ENCODE measurements at places on chromosomes 16 and 17.

- no peak for DNase-seq
These were observed 234.6 kb downstream of the MSI2 start for GRCh38 chr17:57490890-57491289.

- no peak for DNase-seq
These were observed 580 bp downstream of the TANC2 start for GRCh38 chr17:62966426-62967204.

DNA sequence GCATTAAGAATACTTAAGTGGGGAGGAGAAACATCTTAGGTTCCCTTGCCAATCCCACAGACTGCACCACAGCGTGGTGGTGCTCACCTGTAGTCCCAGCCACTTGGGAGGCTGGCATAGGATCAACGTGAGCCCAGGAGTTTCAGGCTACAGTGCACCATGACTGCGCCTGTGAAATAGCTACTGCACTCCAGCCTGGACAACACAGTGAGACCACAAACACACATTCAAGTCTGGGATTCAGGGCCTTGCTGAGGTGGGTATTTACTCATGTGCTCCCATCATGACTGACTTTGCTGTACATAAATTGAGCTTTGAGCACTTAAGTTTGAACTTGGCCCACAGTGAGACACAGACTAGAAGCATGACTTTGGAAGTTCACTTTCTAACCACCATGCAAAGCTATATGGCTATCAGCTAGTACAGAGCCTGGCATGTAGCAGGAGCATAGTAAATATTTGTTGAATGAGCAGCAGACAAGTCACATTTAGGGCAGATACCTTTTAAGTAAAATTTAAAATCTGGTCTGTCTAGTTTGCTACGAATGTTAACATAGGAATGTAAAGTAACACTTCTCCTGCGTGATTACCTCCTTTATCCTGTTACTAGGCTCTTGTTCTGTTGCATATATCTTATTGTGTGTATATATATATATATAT, 33.5 kb downstream of the CEP95 start:
- DNase-seq: no peak

GRCh38 chr16:51152691-51153576, 1.9 kb upstream of the SALL1 start:
- DNase-seq: no peak

- no peak for DNase-seq
These were observed 20.7 kb upstream of the IL21R start for GRCh38 chr16:27381236-27381635.

DNA sequence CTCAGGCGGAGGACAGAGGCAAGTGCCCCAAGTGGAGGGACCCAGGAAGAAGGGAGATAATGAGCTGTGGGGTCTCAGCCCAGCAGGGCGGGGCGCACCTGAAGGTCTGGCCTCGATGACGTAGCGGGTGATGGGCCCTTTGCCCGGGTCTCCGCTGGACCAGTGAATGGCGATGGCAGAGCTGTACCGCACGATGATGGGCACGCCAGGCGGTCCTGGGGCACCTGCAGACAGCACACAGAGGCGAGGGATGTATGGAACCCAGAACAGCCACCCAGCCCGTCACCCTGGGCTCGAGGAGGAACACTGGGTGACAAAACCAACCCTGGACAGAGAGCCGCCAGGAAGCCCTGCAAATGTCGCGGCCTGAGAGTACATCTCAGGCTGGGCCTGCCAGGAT, 46.2 kb upstream of the CDC42EP4 start:
- no peak for DNase-seq

GRCh38 chr17:80872001-80872500, 119.6 kb upstream of the CHMP6 start:
- DNase-seq: no peak

- DNase-seq: no peak
These were observed 13.2 kb upstream of the AATK start for GRCh38 chr17:81179220-81179619.

GRCh38 chr17:75845058-75845711, 981 bp upstream of the UNC13D start:
- DNase-seq: no peak

DNA sequence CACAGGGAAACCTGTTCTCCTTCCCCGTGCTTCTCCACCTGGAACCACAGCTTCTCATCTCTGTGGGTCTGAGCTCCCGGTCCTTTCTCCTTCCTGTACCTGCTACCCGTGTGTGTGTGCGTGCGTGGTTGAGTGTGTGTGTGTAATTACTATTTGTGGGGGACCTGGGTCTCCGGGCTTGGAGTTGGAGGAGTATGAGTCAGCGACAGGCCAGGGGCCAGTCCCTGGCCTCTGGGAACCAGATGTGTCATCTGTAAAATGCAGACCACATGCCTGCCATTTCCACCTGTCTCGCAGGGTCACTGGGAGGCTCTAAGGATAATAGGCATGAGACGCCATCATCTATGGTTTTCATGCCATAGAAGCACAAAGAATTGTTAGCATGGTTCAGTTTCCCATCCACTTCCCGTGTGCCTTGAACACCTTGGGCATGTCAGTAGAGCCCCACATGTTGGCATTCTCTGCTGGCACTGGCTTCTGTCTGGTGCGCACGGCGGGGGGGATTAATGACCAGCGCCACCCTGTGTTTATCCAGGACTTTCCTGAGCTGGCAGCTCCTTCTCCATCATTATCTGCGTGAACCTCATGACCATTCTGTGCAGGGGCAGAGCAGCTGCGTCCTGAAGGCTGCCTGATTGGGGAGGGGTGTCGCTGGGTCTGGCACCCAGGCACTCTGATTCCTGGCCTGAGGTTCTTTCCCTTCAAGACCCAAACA, 1.5 kb downstream of the ZNF205 start:
- no peak for DNase-seq

DNA sequence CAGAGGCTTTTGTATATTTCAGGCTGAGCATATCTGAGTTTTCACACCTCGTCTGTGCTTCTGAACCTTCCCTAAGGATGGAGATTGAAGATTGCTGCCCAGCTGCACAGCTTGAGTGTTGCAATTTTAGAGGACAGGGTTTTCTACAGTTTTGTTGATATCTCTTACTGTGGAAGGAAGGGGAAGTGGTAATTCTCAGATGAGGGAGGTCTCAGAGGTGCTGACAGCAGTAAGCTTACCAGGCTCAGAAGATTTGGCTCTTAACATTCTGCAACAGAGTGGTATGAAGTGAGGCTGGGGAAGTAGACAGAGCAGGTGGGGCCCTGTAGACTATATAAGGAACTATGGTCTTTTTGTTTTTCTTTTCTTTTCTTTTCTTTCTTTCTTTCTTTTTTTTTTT, 45.8 kb upstream of the ARHGAP17 start:
- no peak for DNase-seq

DNA sequence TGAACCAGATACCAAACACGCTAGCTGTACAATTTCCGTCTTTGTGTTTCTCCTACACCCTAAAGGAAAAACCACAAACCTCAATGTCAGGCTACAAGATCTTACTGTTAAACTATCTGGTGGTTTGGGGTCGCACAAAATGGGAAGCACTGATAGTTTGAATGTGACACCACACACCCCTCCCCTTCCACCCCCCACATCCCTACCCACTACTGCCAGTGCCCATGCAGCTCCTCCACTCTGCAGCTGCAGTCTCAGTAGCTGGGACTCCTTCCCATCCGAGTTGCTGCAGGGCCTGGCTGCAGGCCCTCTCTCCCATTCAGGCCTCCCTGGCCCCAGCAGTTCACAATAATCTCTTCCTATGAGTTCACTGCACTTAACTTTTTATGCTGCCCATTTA, 18.4 kb downstream of the TRAP1 start:
- no peak for DNase-seq

GRCh38 chr17:64992325-64992802, 64.2 kb downstream of the GNA13 start:
- no peak for DNase-seq

- DNase-seq: no peak
These were observed 3.9 kb downstream of the UTS2R start for GRCh38 chr17:82375359-82376041.

GRCh38 chr17:72416905-72417304, 296.1 kb downstream of the SOX9 start:
- no peak for DNase-seq

GRCh38 chr16:89931305-89931896, 8.3 kb downstream of the TUBB3 start:
- DNase-seq: no peak

DNA sequence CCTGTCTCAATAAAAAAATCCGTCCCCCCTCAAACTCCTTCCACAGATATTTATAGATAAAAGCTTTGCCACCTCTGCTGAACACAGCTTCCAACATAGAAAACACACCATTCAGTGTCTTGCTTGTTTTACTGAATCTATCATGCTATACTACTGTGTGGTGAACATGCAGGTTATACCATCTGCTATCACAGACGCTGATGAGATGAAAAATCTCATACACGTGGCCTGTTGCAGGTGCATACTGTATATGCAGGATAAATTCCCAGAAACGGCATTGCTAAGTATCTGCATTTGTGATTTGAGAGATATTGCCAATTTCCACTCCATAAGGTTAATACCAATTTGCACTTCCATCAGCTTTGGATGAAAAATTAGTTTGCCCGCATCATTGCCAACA, 30.4 kb upstream of the IL34 start:
- no peak for DNase-seq

GRCh38 chr16:65116216-65116615, 5.6 kb downstream of the CDH11 start:
- no peak for DNase-seq

DNA sequence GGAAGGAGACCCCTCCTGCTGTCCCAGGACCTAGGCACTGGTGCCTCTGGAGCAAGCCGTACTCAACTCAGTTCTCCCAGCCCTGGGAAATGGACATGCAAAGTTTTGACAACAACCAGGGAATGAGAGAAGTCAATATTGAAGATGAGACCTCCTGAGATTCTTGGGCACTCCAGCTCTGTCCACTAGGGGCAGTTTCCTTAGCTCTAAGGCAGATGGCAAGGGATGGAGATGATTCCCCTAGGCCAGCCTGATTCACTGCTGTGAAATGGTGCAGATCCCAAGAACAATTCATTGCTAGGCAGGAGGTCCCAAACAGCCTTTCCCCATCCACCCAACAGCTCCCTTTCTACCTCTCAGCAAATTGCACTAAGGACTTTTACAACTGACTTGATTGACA, 20.5 kb upstream of the SDR42E2 start:
- no peak for DNase-seq

- DNase-seq: no peak
These were observed 81.3 kb downstream of the COX10 start for GRCh38 chr17:14150619-14151018.

- DNase-seq: no peak
These were observed 47.2 kb downstream of the PDPK1 start for GRCh38 chr16:2584729-2585650.

DNA sequence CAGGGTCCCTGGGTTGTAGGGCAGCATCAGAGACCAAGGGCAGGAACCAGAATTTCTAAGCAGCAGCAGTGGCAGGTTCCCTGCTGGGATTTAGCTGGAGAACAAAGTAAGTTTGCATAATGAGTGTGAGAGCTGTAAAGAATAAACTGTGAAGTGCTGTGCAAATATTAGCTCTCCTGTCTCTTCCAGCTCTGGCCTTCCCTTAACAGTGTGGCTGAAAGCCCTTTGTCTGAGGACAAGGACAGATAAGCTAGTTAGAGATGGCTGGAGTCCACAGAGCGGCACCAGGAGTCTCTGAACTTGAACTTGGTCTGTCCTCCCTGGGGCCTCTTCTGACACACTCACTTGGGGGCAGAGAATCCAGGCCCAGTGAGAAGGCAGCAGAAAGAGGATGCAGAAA, 98.2 kb upstream of the WSCD1 start:
- no peak for DNase-seq

DNA sequence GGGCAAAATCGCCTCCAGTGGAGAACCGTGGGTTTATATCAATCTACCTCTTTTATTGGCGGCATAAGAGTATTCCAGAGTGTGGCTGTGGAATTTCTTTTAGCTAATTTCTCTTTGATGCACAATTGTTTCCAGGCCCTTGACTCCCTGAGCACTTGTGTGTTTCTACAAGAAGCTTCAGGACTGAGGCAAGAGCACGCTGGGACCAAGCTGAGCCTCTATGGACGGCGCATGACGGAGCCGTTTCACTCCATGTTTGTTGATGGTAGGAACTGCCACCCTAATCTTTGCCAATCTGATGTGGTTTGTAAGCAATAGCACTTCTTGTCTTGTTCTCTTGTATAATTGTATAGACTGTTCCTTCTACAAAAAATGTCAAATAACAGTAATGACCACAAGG, 11.2 kb upstream of the ANKRD40CL start:
- DNase-seq: no peak

- no peak for DNase-seq
These were observed 46.5 kb downstream of the MAPT start for GRCh38 chr17:45940826-45941225.

GRCh38 chr17:40448639-40449261, 5.5 kb downstream of the IGFBP4 start:
- no peak for DNase-seq

- DNase-seq: no peak
These were observed 26.6 kb downstream of the TPSD1 start for GRCh38 chr16:1282324-1282973.

DNA sequence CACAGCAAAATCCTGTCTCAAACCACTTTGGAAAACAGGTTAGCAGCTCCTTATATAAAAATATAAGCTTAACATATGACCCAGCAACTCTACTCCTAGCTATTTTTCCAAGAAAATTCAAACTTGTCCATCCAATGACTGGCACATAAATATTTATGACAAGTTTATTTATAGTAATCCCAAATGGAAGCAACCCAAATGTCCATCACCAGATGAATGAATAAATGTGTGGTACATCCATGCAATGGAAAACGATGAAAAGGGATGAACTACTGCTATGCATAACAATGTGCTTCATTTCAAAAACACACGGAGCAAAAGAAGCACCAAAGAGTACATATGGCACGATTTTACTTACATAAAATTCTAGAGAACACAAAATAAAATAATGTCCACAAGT, 9.6 kb upstream of the KPNB1 start:
- DNase-seq: no peak

DNA sequence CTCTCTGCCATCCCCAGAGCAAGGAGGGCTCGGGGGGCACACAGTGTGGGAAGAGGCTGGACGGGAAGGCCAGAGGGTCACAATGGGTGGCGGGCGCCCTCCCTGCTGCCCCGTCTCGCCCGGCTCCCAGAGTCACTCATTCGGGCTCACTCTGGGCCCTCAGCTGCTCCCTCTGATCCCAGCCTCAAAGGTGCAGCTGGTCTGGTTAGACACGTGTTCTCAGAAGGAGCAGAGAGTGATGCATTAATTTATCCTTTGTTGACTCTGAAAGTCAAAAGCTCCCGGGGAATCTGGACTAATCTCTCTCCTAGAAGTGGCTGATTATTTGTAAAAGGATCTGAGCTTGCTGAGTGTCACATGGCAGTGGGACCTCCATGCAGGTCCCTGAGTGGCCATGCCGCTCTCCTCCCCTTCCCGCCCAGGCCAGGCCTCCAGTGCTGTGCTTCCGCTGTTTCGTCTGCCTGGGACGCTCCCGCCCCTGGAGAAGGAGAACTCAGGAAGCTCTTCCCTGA, 87.5 kb downstream of the SEC14L1 start:
- DNase-seq: peak; percentile 52

DNA sequence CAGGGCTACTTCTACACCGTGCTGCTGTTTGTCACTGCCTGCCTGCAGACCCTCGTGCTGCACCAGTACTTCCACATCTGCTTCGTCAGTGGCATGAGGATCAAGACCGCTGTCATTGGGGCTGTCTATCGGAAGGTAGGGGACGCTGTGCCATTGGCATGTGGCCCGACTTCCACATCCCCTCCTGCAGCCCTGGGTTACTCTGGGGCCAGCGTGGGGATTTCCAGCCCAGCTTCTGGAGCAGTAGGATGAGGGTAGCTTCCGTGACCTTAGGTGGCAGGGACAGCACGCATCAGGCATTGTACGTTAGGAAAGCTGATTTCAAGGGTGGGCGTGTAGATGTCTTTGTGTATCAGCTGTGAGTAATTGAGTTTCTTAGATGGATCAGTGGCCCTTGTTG, 96.5 kb downstream of the ABCC1 start:
- no peak for DNase-seq
